Sigmoid colon (tissue), 7 donors: ENCODE measurements at places on chromosomes 5 and 9.
A peak's percentile ranks its signal among the peaks of the same experiment; 100 is the strongest.

DNA sequence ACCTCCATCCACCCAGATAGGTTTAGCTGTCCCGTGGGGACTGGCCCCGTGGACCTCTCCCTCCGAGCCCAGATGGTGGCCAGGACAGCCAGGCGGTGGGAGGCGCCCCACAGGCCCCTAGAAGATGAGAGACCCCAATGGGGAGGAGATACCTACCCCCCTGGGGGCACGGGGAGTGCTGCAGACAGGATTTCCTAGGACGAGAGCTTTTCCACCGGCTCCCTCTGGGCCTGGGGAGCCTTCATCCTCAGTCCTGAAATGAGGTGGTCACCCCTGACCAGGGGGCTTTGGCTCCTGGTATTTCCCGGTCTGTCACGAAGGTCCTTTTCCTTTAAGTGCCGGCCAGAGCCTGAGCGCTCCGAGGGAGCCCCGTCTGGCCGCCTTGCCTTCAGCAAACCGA is 46.8 kb downstream of the MRPL36 start:
- no peaks in the 10 kb centered on the region for H3K4me1 ChIP-seq
- DNase-seq = peak; percentile 41
- H3K27me3 ChIP-seq = no peaks in the 10 kb centered on the region
- H3K36me3 ChIP-seq = no peaks in the 10 kb centered on the region
- no peak overlapping the region for H3K4me3 ChIP-seq

DNA sequence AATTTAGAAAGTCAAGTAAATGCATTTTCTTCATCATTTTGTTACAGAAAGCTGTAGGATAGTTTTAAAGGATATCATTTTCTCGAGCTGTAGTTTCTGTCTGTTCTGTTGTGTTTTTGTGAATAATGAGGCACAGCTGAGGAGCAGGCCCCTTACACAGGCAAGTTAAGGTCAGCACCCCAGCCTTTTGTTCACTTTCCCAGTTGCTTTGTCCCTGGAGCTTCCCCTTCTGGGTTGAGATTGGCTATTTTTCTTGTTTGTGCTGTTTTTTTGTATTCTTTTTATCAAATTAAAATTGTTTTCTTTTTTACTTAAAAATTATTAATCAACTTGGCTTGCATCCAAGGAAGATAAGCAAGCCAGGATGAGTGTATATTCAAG is 213.8 kb upstream of the ACTBL2 start:
- no peaks in the 10 kb centered on the region for H3K27me3 ChIP-seq
- peak overlapping the region; percentile 48 for H3K27ac ChIP-seq
- H3K4me1 ChIP-seq = no peaks in the 10 kb centered on the region
- H3K36me3 ChIP-seq = no peaks in the 10 kb centered on the region
- H3K4me3 ChIP-seq = no peak overlapping the region

GRCh38 chr9:95044731-95045508 is 272.6 kb downstream of the FANCC start:
- peak overlapping the region; percentile 67 for H3K27ac ChIP-seq
- H3K36me3 ChIP-seq = no peaks in the 10 kb centered on the region
- no peak for DNase-seq
- H3K27me3 ChIP-seq = no peaks in the 10 kb centered on the region

GRCh38 chr9:130698514-130698913 is 4.9 kb downstream of the EXOSC2 start:
- H3K27ac ChIP-seq = no peak overlapping the region
- H3K4me1 ChIP-seq = no peaks in the 10 kb centered on the region
- H3K36me3 ChIP-seq = peaks cover 38% of the 10 kb centered on the region
- no peak overlapping the region for H3K4me3 ChIP-seq

DNA sequence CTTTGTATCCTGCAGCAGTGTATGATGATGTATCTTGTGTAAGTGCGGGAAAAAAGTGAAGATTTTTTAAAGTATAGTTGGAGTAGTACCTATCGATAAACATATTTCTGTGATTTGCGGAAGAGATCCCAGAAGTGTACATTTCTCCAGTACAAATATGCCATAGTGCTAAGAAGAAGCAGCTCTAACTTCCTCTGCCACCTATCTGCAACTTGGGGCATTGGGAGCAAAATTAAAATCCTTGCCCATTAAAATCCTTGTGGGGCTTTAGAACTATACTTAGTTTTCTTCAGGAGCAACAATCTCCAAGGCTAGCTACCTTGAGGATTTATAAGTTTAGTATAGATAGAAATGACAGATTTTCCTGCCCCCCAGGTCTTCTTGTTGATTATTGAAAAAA is 123.7 kb downstream of the VCAN start:
- no peak for DNase-seq
- no peaks in the 10 kb centered on the region for H3K27me3 ChIP-seq
- H3K4me3 ChIP-seq = no peak overlapping the region
- H3K36me3 ChIP-seq = no peaks in the 10 kb centered on the region

DNA sequence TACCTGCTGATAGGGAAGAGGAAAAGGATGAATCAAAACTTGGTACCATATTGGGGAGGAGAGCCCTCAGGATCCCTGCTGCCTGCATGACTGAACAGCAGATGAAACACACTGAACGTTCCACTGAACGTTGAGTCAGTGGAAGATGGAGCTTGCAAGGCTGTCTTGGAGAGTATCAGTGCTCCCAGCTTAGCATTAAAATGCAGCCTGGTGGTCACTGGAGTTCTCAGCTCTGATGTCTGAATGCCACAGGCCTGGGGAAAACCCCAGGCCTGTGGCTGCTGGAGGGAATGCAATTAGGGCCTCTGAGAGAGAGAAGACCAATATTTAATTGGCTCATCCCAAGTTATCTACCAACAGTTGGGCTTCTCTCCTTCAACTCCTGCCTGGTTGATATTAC is 54.5 kb downstream of the PDE4D start:
- no peak overlapping the region for H3K4me3 ChIP-seq
- DNase-seq = no peak
- H3K27ac ChIP-seq = no peak overlapping the region
- H3K4me1 ChIP-seq = no peaks in the 10 kb centered on the region

- H3K4me1 ChIP-seq = peaks cover 3% of the 10 kb centered on the region
- H3K4me3 ChIP-seq = no peak overlapping the region
- no peak for DNase-seq
These were observed 308.7 kb downstream of the SPOCK1 start for GRCh38 chr5:137190441-137190840.

GRCh38 chr9:78006734-78007133 is 24.9 kb downstream of the GNAQ start:
- no peaks in the 10 kb centered on the region for H3K4me1 ChIP-seq
- H3K4me3 ChIP-seq = no peak overlapping the region
- no peaks in the 10 kb centered on the region for H3K27me3 ChIP-seq
- DNase-seq = no peak
- H3K36me3 ChIP-seq = no peaks in the 10 kb centered on the region

DNA sequence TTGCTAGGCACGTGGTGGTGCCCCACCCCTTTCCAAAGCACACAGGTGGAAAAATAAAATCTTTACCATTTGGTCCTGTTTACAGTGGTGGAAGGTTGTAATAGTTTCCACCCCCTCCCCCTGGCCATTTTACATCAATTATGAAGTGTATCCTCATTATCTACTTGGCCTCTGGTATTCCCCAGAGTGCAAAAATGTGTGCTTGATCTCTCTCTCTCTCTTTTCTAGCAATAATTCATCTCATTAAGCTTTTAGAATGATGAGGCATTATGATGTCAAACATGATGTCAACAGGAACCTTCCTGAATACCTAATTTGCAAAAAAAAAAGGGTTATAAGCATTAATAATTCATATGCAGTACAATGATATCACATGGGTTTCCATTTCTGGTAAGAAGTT is 3.1 kb downstream of the PDE8B start:
- no peak overlapping the region for H3K4me3 ChIP-seq
- H3K36me3 ChIP-seq = no peaks in the 10 kb centered on the region
- peaks cover 3% of the 10 kb centered on the region for H3K27me3 ChIP-seq
- peaks cover 22% of the 10 kb centered on the region for H3K4me1 ChIP-seq

DNA sequence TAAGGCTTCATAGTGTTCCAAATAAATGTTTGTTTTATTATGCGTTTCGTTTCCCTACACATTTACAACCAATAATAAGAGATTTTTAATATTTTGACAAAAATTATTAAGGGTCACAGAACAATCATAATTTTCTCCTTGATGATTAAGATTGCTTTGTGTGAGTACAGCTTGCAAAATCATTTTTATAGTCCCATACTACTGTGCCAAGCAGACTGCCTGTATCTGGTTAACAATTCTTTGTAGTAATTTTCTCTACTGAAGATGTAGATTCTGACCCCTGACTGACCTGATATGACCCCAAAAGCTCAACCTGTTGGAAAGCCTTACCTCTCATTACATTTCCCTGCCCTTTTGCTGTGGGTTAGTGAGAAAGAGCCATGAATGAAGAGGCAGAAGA is 311.9 kb upstream of the PIK3R1 start:
- no peaks in the 10 kb centered on the region for H3K27me3 ChIP-seq
- DNase-seq = no peak
- H3K36me3 ChIP-seq = no peaks in the 10 kb centered on the region
- no peaks in the 10 kb centered on the region for H3K4me1 ChIP-seq

GRCh38 chr9:8558176-8558575 is 758.6 kb upstream of the DMAC1 start:
- H3K27me3 ChIP-seq = no peaks in the 10 kb centered on the region
- H3K4me1 ChIP-seq = no peaks in the 10 kb centered on the region
- no peaks in the 10 kb centered on the region for H3K36me3 ChIP-seq
- DNase-seq = no peak
- no peak overlapping the region for H3K4me3 ChIP-seq

DNA sequence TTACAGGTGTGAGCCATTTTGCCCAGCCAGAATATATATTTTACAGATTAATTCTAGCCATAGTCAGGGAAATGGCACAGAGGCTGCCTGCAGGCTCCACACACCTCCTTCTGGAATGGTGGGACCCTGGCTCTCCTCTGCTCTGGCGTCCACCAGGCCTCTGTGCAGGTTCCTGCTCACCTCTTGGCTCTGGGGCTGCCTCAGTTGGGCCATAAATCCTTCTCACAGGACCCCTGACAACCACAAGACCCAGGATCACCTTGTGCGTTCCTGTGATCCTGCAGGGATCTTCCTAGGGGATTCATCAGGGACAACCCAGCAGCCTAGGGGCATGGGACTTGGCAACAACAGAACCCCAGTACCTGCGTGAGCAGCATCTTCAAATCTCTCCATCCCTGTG is 93.0 kb upstream of the FSTL4 start:
- no peak overlapping the region for H3K4me3 ChIP-seq
- no peaks in the 10 kb centered on the region for H3K27me3 ChIP-seq
- H3K27ac ChIP-seq = no peak overlapping the region
- peaks cover 19% of the 10 kb centered on the region for H3K4me1 ChIP-seq

DNA sequence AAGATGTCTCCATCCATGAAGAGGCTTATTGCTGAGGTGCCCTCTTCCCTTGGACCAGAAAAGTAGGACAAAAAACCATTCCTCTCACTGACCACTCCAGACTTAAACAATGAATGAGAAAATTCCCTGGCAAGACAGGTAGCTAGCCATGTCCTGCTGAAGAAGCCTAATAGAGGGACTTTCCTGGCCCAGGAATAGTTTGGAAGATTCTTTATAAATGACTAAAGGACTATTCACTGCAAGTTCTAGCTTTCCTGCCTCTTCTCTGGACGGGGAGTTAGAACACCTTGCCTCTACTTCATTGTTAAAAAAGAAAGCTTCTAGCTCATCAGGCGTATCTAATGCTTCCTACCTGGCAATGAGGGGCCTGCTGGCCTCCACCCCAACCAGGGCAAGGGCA is 153.6 kb downstream of the NR3C1 start:
- no peak overlapping the region for H3K27ac ChIP-seq
- DNase-seq = no peak

- H3K36me3 ChIP-seq = no peaks in the 10 kb centered on the region
- H3K4me3 ChIP-seq = no peak overlapping the region
- no peak overlapping the region for H3K27ac ChIP-seq
- no peaks in the 10 kb centered on the region for H3K4me1 ChIP-seq
These were observed 88.6 kb upstream of the FANCC start for GRCh38 chr9:95406121-95406520.
